Bronchial epithelial cell (primary cell): ENCODE measurements at places on chromosomes 13 and 19.
A peak's percentile ranks its signal among the peaks of the same experiment; 100 is the strongest.

DNA sequence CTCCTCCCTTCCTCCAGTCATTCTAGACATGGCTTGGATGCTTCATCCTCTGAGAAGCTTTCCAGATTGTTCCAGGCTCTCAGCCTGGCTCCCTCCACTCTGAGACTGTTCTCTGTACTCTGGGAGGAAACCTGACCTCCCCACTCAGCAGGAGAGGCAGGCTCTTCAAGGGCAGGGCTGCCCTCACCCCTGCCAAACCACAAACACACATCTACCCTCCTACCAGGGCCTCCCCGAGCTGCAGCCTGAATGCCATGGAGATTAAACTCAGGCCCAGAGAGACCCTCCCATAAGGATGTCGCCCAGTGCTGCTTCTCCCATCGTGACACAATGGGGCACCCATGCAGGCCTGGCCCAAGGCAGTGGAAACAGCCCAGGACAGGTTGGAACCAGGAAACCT, 16.2 kb downstream of the NUMBL start:
- no peak for DNase-seq

DNA sequence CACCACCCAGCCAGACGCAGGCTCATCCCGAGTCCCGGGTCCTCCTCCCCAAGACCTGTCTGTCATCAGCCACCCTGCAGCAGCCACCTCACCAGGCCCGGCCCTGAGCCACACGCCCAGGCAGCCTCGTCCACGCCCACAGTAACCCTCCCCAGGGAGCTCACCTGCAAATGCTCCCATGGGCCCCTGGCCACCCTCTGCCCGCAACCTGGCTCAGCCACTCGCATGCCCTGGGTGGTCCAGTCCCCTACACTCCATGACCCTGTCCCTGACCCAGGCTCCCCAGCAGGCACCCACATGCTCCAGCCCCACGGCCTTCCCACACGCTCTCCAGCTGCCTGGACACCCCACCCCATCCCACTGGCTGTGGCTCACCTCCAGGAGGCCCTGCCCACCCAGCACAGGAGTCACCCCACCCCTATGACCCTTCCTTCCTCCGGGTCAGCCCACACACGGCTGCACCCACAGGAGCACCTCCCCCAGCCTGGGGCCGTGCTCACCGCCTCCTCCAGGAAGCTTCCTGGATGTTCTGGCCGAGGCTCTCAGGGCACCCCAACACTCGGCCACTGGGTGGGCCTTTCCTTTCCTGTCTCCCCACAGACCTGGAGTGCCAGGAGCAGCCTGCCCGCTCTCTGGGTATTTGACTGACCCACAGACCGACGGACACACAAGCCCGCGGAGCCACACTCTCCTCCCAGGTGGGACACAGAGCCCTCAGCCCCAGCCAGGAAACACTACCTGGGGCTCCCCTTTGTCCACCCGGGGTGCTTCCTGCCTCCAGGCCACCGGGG, 3.6 kb downstream of the TMEM259 start:
- peak; percentile 66 for DNase-seq

DNA sequence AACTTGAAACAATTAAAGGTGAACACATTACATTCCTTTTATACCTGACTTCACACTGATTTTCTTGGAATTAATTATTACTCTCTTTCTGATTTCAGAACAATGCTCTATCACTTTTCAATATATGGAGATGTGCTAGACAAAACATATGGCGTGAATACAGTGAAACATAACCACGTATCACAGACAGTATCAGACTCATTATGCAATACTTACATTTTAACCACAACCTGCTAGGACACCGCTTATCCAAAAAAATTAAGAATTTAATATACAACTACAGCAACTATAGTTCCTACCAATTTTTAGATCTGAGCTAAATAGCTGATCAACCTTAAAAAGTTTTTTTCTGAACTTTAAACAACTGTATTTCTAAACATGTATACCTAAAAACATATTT, 9.9 kb downstream of the HSPH1 start:
- no peak for DNase-seq

- no peak for DNase-seq
Measured at GRCh38 chr13:69373747-69374425, 733.7 kb upstream of the ATXN8OS start.

GRCh38 chr19:47239610-47240296, 8.8 kb upstream of the BBC3 start:
- DNase-seq, result no peak

DNA sequence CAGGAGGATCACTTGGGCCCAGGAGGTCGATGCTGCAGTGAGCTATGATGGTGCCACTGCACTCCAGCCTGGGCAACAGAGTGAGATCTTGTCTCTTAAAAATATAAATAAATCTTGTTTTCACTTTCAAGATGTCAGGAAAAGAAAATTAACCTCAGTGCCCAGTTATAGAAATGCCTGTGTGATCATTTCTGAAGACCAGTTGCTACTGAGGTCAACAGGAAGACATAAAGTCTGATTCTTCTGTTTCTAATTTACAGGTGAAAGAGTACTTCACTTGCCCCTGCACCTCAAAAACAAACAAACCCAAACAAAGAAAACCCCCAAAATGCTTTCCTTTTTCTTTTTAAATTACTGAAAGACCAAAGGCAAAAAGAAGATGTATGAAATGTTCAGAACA, 174.3 kb upstream of the NBEA start:
- DNase-seq, result no peak

DNA sequence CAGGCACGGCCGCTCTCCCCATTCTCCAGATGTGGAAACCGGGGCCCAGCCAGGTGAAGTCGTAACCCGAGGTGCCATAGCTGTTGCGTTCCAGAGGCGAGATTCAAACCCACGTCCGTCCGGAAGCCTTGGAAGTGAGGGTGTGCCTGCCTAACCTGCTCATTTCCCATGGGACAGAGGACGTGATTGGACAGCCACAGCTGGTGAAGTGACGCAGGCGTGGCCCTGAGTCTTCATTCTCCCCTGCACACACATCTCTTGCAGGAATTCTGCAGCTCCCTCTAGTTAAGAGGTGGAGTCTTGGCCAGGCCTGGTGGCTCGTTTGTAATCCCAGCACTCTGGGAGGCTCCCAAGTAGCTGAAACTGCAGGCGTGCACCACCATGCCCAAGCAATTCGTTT, 16.8 kb downstream of the MEIS3 start:
- no peak for DNase-seq

GRCh38 chr19:1103132-1103707, 574 bp upstream of the GPX4 start:
- no peak for DNase-seq
